ENCODE measurements at places on chromosomes 2 and 18.
A peak's percentile ranks its signal among the peaks of the same experiment; 100 is the strongest.

DNA sequence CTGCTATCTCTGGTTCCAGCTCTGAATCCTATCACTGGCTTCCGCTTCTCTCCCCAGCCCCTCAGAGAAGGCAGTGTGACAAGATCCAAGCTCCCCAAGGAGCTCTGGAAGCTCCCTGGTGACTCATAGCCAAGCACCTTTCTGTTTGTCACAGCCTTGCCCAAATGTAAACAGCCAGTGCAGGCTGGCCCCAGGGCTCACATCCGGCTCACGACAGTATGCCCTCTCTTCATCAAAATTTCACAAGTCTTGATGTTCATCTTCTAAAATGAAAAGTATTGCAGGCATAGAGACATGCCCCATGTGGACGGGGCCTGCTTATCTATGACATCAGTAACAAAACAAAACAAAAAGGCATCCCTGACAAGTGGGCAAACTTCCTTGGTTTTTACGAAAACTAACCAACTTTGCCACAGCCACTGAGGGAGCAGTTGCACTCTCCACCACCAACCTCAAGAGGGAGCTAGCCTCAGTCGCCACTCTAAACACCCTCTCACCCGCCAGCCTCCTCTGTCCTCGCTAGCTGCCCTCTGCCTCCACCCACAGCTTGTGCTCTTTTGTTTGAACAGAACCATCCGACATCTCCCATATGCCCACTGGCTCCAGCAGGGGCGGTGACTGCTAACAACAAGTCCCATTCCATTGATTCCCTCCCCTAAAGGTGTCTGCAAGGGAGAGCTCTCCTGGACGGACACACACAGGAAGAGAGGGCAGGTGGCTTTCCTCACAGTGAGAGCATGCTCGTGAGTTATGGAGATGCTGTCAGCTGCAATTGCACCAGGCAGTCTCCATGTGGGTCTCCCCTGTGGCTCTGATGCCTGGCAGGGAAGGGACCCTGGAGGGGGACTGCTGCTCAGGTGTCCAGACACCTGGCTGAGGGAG, 71.0 kb upstream of the DAPL1 start:
- DNase-seq: no peak

GRCh38 chr18:45774065-45774521, 50.1 kb downstream of the SLC14A1 start:
- DNase-seq: no peak

DNA sequence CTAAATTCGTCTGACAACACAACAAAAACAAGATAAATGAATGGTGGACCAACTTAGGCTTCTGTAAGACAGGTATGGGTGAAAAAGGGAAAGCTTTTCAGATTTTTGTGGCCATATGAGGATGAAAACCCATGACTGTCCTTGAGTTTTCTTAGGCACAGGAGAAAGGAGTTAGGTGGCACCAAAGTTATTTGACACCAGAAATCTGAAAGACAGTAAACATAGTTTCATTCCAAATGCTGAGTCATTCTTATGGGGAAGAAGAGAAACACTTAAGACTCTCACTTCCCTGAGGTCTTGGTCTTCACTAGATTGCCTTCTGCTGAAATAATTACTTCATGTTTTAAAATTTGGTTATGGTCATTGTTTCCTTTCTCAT, 5.2 kb upstream of the GPD2 start:
- DNase-seq: no peak

DNA sequence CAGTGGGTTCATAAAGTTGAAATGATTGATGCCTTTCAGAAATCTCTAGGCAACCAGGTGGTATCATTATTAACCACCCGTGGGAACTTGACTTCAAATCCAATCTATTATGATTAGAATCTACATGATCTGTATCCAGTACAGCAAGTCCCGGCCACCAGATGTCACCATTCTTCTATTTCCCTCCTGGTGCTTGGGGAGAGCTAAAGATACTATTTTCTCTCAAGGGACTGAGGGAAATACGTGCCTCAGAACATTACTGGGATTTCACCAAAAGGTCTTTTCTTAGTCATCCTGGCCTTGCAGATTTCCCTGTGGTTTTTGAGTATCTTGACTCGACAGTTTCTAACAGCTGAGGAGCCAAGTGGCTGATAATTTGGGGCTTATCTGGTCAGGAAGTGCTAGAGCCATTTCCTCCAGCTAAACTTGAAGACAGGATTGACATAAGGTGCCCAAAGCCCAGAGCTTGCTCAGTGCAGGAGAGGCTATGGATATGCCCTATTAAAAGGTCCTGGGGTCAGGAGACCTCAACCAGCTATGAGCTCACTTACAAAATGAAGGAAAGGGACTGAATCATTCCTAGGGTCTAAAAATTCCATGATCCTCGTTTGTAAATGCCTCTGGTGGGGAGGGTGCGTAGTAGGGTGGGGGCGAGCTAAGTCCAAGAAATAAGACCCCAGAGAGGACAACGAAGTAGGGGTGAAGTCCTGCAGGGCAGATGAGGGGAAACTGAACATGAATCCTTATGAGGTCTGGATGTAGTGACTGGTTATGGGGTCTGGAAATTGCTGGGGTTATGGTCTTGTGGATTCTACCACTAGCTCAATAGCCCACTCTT, 135.4 kb upstream of the MGAT5 start:
- peak; percentile 80 for DNase-seq

- no peak for DNase-seq
Observed at GRCh38 chr2:223815186-223815883, 22.0 kb downstream of the AP1S3 start.

GRCh38 chr2:176567361-176567760, 298.1 kb downstream of the MTX2 start:
- no peak for DNase-seq

DNA sequence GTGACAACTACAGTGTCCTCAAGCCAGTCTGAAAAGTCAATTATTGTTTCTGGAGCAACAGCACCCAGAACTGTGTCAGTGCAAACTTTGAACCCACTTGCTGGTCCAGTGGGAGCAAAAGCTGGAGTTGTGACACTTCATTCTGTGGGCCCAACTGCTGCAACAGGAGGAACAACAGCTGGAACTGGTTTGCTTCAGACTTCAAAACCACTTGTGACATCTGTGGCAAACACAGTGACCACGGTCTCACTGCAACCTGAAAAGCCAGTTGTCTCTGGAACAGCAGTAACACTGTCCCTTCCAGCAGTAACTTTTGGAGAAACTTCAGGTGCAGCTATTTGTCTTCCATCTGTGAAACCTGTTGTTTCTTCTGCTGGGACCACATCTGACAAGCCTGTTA, 59.8 kb downstream of the TAF4B start:
- no peak for DNase-seq

- no peak for DNase-seq
Observed at GRCh38 chr18:3281456-3282400, 19.8 kb downstream of the MYL12B start.

GRCh38 chr2:10913501-10914271, 2.0 kb downstream of the KCNF1 start:
- DNase-seq: no peak

- no peak for DNase-seq
Observed at GRCh38 chr18:62348474-62348873, 23.4 kb downstream of the TNFRSF11A start.

DNA sequence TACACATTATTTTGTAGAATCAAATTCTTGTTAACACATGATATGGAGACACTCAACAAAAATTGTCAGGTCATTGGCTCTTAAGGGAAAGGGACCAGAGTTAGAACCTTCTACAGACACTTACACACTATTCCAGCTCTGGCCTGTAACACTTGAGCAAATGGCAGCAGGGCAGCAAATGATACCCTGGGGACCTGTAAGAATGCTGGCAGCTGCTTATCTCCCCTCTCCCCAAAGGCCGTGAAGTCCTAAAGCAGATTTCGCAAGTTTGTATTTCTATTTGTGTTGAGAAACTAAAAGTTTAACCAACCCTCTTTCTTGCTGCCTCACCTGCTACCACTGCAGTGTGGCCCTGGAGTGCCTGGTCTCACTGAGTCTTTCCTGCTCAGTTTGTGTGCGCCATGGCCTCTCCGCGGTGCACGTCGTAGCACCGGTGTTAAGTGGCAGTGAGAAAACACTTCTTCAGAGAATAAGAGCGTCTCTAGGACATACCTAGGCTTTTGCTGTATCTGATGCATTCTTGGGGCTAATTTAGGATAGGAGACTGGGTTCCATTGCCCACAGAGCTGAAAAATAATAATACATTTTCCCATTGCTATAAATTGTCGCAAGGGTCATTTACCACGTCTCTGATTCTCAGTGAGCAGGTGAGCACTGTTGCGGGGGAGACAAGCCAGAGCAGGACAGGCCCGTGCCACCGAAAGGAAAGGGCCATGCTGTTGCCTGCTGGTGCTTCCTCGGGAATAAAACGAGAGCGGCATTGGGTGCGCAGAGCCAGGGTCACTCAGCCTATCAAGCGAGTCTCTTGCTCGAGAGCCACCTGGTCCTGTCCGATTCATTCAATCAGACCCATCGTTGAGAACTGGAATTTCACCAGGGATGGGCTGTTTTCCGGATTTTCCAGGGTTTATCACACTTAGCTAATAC, 204.9 kb downstream of the PTGR3 start:
- no peak for DNase-seq

- DNase-seq: no peak
Observed at GRCh38 chr18:75208836-75209128, 157 bp downstream of the PTGR3 start.

DNA sequence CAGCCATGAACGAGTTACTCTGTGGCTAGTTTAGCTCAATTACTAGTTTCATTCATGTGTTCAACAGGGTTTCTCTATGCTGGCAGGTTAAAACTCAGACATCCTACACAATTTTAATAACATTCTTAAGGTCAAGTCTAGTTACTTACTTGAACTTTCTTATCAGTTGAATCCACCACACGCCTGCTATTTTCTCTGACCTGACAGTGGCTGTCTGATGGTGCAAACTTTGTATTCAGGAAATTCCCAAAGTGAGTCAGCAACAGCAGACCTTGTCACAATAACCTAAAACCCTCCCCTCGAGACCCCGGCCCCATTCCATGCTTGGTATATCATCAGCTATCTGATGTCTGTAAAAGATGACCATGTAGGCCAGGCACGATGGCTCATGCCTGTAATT, 20.8 kb upstream of the CIDEA start:
- no peak for DNase-seq

- DNase-seq: no peak
Observed at GRCh38 chr2:75607400-75607798, 39.2 kb upstream of the MRPL19 start.

- no peak for DNase-seq
Observed at GRCh38 chr18:12366379-12366778, 10.6 kb downstream of the AFG3L2 start.

GRCh38 chr2:197954328-197954727, 149.9 kb downstream of the PLCL1 start:
- DNase-seq: no peak

DNA sequence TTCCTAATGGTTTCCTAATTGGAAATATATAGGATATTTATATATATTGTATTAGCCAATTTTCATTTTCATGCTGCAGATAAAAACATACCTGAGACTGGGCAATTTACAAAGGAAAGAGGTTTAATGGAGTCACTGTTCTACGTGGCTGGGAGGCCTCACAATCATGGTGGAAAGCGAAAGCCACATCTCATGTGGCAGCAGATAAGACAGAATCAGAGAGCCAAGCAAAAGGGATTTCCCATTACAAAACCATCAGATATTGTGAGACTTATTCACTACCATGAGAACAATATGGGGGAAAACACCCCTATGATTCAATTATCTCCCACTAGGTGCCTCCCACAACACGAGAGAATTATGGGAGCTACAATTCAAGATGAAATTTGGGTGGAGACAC, 242.5 kb upstream of the NETO1 start:
- no peak for DNase-seq

GRCh38 chr2:45168711-45169338, 159.6 kb upstream of the SIX2 start:
- no peak for DNase-seq

DNA sequence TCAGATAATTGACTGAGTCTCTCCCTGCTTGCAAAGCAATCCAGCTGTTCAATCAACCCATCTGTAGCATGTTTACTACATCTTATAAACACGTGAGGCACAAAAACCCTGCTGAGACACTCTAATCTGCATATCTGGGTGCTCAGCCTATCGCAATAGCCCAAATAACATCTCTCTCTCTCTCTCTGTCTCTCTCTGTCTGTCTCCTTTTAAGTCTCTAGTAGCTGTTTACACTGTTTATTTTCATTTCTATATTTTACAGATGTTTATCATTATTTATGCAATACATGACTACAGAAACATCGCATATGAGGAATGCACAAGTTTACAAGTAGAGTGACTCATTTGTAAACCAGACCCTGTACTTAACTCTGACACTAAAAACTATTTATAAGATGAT, 422.1 kb upstream of the DSEL start:
- no peak for DNase-seq

DNA sequence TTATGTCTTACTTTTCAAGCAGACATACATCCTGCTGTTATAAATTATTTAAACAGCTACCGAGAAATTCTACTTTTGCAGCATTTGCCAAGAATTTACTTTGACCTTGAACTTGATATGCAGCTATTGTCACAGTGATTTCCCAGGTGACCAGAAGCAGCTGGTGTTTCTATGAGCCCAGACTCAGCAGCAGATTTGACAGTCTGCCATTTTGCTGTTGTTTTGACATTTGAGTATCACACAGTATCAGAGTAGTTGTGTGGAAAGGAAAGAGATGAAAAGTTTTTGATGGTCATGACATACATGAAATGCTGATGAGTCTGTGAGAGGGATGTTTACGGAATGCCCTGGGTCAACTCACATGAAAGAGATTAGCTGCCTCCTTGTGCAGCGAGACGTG, 6.6 kb upstream of the CCDC195 start:
- DNase-seq: no peak

GRCh38 chr2:197284956-197285355, 25.6 kb downstream of the ANKRD44 start:
- no peak for DNase-seq

DNA sequence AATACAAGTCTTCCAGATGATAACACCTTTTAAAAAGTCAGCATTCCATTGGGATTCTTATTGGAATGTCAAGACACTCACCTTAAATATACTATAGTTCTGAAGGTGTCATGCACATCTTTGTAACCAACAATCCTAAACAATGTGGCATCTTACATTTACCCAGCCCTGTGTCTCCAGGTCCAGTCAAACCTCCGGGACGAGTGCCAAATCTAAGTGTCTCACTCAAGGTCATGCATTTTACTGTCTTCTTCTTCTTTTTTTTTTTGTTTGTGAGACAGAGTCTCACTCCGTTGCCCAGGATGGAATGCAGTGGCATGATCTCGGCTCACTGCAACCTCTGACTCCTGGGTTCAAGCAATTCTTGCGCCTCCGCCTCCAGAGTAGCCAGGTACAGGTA, 206.9 kb upstream of the FAM98A start:
- no peak for DNase-seq

- no peak for DNase-seq
Observed at GRCh38 chr2:216023055-216023648, 9.8 kb upstream of the MREG start.

DNA sequence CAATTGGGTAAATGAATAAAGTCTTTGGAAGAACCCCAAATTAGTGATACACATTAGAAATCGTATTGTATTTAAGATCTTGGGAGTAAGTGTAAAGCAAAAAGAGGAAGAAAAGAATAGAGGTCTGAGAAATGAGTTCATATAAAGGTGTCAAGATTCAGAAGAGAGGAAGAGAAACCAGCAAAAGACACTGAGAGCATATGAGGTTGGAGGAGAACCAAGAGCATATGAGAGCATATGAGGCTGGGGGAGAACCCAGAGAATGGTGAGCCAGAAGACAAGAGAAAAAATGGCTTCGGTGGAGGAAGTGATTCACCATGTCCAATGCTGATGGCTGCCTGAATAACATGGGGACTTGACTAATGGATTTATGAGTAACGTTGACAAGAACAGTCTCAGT, 620.1 kb upstream of the GCFC2 start:
- DNase-seq: no peak

- DNase-seq: no peak
Observed at GRCh38 chr2:172281648-172282570, 145.5 kb upstream of the ITGA6 start.

GRCh38 chr2:101545950-101546349, 71.0 kb upstream of the RFX8 start:
- no peak for DNase-seq
